ENCODE measurements at places on chromosomes 6 and 20. TPM values are rescaled to one million over a fixed set of nuclear protein-coding genes. Genes with fewer than 3 reads are reported as not detected.

The CDSN gene
- total RNA-seq = not detected

The CFAP206 gene
- 3.0 TPM for total RNA-seq

The HMGCLL1 gene
- 70.0 TPM for total RNA-seq

The CLVS2 gene
- total RNA-seq = 56.1 TPM

The MEP1A gene
- not detected for total RNA-seq

The MARCKS gene
- 337 TPM for total RNA-seq

The PTGIS gene
- 10.8 TPM for total RNA-seq

The EPPIN gene
- total RNA-seq = not detected

The GSS gene
- total RNA-seq = 41.5 TPM

The CD24 gene
- 1,048 TPM for total RNA-seq

The PRSS16 gene
- total RNA-seq = not detected

GRCh38 chr6:86916393-86916792, 20.9 kb upstream of the HTR1E start:
- no peak for DNase-seq

DNA sequence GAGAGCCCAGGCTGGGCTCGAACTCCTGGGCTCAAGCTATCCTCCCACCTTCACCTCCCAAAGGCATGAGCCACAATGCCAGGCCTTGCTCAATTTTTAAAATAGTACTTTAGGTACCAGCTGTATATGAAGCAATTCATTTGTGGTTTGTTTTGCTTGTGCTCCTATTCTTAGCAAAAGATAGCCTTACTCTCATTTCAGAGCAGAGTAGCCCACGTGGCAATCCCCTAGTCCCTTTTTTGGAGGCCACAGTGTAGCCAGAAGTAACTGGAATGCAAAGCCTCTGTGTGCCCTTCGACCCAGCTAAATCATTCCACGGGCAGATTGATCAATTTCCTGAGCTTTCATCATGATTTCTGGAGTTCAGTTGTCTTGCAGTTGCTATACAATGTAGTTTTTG, 372.2 kb downstream of the NRN1 start:
- no peak for DNase-seq

DNA sequence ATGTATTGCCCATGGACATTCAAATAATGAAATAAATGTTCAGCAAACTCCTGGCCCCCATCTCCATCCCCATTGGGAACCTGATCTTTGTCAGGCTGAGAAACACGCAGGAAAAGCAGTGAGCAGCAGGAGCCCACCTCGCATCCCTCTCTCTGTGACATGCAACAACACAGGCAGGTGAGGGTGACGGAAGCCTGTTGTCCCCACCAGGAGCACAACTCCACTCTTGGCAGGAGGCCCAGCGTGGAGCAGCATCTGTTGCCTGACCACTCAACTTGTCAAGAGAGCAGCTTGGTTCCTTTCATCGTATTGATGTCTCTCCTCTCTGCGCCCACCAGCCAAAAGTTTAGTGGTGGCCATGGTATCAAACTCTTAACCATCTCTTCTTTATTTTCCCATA, 586.9 kb upstream of the ARID1B start:
- DNase-seq = no peak

- DNase-seq = no peak
Measured at GRCh38 chr6:112233847-112234246, 20.5 kb downstream of the LAMA4 start.

- DNase-seq = no peak
Measured at GRCh38 chr6:76594109-76594508, 521.6 kb upstream of the IMPG1 start.

- no peak for DNase-seq
Measured at GRCh38 chr6:64155063-64155462, 519.5 kb downstream of the PHF3 start.

GRCh38 chr20:3461911-3462677, 8.7 kb upstream of the ATRN start:
- no peak for DNase-seq

- DNase-seq = no peak
Measured at GRCh38 chr6:128491610-128492206, 28.7 kb downstream of the PTPRK start.

GRCh38 chr6:1130709-1131108, 181.2 kb upstream of the FOXQ1 start:
- no peak for DNase-seq

DNA sequence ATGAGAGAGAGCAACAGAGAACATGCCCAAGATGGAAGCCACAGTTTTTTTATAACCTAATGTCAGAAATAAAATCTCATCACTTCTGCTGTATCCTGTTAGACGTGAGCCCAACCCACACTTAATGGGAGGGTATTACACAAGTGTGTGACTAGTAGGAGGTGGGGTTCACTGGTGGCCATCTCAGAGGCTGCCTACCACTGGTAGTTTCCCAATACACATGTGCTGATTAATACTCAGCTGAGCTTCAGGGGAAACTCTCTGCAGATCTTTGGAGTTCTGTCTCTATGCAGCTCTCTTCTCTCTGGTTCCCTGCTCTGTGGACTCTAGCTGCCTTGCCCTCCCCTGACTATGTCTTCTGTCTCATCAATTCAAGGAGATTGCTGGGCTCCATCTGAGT, 35.7 kb downstream of the CNBD2 start:
- no peak for DNase-seq

DNA sequence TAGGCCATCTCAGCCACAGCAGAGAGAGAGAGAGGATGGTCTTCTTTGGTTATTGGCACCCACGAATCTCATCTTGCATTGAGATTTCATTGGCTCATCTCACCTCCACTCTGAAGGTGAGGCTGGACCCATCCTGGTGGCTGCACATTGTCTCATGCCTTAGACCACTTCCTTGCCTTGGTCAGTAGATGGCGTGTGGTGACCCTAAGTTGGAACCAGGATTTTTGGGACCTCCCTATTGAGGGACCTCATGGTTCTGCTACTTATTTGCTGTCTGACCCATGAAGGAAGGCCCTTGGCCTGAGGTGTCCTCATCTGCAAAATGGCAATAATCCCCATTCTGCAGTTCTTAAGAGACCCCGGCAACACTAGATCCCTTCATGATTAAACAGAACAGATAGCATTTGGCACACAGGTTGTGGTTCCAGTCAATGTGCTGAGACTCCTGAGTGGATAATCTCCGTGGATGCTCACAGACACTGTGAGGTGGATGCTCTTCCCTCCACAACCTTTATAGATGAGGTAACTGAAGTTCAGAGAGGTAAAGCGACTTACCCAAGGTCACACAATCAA, 21.5 kb upstream of the AAR2 start:
- DNase-seq = no peak

DNA sequence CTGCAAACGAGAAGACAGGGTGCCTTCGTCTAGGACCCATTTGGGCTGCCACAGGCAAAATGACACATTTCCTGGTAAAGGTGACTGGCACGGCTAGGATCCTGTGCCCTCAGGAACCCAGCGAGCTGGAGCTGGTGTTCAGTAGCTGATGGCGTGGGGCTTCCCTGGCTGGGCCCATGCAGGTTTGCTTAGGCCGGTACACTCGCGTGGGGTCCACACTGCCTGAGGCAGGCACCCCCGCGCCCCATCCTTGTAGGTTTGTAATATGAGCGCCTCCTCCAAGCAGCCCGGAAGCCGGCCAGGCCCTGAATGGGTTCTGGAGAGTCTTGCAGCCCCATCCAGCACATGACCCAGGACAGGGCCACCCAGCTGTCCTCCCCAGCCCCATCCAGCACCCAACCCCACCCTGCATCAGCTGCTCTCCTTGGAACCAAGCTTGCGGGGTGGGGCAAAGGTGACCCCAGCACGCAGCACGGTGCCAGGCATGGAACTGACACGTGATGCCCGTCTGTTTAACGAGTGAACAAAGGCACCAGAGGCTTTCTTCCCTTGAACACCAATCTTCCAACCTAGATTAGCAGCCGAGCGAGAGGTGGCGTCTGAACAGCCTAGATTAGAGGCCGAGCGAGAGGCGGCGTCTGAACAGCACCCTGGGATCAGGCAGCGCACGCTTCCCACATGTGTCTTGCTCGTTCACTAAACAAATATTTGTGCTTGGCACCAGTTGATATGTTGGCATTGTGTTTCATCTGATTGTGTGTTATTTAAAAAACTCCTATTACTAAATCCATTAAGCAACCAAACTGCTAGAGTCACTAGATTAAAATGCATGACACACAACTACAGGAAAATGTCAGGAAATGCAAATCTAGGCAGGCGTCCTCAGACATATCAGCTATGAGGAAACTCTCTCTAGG, 112.1 kb downstream of the DLL1 start:
- no peak for DNase-seq

GRCh38 chr6:4250645-4251044, 115.3 kb upstream of the ECI2 start:
- no peak for DNase-seq

DNA sequence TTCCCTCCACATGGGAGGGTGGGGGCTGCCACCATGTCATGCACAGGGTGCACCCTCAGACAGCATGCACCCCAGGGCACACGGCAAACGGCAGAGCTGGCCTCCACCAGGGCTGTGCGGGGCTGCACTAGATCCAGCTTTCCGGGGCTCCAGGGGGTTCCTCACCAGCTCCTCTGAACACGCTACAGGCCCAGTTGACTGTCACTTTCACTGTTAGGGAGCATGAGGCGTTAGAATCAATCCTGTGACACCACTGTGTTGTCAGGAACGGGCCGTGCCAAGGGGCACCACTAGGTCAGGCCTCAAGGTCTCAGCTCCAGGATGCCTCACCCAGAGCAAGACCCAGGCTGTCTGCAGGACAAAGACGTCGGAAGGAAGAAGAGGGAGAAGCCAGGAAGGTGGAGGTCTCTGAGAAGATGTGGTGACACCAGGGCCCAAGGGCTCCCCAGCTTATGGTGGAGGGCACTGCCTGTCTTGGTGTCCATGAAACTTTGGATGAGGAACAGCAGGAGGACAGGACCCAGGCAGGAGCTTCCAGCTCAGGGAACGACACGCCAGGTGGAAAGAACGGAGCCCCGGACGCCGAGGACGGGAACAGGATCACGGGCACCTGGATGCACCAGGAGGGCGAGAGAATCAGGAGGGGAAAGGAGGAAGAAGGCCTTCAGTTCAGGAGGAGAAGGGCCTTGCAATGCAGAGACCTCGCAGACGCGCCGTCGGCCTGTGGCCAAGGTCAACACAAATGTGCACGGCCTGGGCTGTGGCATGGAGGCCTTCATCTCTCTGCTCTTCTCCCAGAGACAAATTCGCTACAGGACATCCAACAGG, 49.5 kb downstream of the YTHDF1 start:
- no peak for DNase-seq

GRCh38 chr6:119934816-119935215, 585.3 kb upstream of the MAN1A1 start:
- no peak for DNase-seq

DNA sequence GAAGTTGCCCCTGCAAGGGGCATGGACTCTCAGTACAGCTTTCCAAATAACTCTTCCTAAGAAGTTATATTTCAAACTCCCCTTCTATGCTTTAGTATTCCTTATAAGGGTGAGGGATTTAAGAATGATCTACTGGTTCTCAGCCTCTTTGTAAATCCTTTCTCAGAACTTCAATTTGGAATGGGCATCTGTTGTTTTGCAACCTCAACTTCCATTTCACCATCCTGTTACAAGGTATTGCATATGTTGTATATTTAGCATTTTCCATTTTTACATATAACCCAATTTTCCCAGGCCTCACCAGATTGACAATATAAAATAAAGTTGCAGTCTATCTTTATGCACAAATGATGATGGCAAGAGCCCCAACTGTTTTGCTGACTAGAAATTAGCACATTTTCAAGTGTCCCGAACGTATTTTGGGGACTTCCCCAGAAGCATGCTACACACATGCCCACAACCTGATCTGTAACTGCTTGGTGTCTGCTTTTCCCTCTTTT, 154.9 kb upstream of the CARMIL1 start:
- DNase-seq = no peak

Data from occipital lobe (tissue), 3 donors.